Activated T-cell treated with anti-CD3 and anti-CD28 coated beads for 48 hours (primary cell): ENCODE measurements at places on chromosomes 5 and 9.

DNA sequence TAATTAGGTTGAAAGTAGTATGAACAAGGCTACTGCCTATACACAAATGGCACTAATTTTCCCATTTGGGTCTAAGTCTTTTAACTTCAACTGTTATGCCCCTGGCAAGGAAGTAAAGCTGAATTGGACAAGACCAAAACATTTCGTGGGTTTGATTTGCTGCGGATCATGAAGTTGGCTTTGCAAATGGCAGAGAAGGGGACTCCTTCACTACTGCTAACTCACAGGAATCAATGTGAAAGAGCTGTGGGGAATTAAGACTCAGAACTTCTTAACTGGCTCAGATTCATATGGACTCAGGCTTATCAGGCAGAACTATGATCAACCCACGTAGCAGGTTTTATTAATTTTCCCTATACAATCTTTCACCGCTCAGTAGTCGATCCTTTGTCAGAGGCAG, 73.8 kb upstream of the IFNE start:
- no peak for DNase-seq

- no peak for DNase-seq
Measured at GRCh38 chr5:65024681-65025080, 256.0 kb downstream of the CWC27 start.

DNA sequence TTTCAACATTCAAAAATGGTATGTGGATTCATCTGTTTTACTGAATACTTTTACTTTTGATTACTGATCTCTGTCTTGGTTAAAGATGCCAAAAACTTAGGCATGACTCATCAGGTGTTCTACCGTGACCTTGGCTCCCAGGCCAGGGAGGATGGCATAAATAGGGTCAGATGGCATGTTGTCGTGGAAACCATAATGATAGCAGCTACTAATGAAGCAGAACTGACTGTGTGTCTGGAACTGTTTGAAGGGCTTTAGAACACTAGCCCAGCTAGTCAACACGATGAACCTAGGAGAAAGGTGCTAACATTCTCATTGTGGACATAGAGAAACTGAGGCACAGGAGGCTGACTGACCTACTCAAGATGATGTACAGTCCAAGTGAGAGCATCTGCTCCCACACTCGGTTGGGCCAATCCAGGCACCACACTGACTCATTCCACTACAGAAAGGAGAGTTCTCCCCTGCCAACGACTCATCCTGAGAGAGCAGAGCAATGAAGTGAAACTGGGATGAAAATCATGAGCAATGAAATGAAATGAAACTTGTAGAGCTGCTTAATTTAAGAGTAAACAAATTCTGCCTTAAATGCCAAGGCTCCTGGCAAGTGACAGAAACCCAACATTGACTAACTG, 116.0 kb downstream of the TENT4A start:
- peak; percentile 51 for DNase-seq

DNA sequence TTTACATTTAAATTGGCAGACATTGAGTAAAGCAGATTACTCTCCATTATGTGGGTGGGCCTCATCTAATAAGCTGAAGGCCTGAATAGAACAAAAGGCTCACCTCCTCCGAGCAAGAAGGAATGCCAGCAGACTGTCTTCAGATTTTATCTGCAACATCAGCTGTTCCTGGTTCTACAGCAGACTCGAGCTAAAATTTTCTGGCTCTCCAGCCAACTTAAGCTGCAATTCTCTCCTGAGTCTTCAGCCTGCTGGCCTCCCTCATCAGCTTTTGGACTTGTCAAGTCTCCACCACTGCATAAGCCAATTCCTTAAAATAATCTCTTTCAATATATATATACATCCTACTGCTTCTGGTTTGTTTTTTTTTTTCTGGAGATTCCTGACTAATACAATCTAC, 12.5 kb downstream of the TRPM3 start:
- DNase-seq, result no peak

GRCh38 chr9:35816708-35817107, 1.9 kb upstream of the HINT2 start:
- DNase-seq, result no peak

- DNase-seq, result no peak
Measured at GRCh38 chr9:115691693-115692092, 461.9 kb upstream of the PAPPA start.

GRCh38 chr9:132063281-132063680, 16.4 kb downstream of the MED27 start:
- no peak for DNase-seq

GRCh38 chr5:177958696-177959095, 37.3 kb downstream of the PROP1 start:
- no peak for DNase-seq

DNA sequence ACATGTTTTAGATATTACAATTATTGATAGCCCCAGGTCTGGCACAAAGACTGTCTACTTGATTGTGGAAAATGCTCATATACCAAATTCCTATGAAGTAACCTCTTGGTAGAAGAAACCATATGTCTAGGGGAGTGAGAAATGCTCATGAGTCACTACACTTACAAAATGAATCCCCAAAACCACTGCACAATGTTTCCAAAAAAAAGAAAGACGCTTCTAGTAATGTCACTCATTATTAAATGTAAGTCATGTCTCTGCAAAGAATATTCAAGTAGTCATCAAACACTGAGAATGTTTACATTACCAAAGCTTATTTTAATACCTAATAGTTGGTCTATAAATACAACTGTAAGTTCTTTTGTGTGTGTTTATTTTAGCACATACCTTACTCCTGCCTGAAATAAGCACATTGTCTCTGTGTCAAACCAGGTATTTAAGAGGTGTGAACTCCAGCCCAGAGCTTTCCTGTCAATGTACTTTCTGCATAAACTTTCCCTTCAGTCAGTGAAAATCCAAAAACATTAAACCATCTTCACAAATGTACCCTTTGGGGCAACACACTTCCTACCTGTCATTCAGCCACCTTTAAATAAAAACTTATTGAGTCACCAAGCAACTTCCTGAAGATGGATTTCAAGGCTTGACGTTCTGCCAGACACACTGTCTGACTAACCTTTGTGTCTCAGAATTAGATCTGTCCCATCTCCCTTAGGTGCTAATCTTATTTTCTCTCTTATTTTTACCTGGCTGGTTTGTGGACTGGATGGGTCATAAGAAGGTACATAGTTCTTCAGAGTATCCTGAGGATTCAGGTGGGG, 194.0 kb downstream of the NFIB start:
- DNase-seq, result no peak

- no peak for DNase-seq
Measured at GRCh38 chr5:14407051-14407450, 174.5 kb upstream of the OTULINL start.

DNA sequence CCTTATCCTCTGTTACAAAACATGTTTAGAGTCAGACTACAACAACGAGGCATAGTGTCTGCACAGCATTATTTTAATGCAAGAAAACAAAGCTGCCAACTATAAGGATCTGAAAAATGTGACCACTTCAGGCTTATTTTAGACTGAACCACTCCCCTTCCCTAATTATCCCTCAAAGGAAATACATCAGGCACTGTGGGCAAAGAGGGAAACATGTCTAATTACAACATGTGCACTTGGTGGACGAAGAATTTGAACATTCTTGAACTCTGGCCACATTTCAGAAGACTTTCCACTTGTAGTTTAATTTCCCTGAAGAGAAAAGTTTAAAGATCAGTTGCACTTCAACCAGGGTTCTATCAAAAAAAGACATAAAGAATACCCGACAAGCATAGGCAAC, 3.8 kb downstream of the MTMR12 start:
- DNase-seq, result no peak

GRCh38 chr9:131334629-131335367, 45.3 kb downstream of the PLPP7 start:
- DNase-seq, result no peak

DNA sequence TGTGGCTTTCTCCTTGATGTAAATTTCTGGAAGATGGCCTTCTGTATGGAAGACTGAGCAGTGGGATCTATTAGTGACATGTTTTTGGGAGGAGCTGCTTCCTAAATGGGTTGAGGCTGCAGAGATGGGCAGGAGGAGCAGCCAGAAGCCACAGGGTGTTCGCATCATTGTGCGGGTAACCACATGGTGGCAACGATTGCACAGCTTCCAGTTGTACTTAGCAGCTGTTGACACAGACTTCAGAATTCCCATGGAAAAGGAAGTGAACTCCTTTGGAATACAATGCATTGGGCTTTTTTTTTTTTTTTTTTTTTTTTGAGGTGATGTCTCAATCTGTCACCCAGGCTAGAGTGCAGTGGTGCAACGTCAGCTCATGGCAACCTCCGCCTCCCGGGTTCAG, 297.3 kb downstream of the NR3C1 start:
- DNase-seq, result no peak

DNA sequence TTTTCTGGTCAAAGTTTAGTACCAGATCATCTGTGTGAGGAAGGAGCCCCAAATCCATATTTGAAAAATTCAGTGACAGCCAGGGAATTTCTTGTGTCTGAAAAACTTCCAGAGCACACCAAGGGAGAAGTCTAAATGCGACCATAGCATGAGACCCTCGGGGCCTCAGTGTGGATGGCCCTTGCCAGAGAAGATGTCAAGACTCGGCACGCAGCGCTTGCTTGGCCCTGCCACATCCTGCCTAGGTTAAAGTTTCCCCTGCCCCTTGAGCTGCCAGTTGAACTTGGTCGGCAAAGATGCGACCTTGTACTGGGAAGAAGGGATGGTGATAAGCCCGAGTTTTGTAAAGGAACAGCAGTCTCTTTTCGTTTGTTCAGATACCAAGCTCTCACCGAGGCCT, 65.8 kb downstream of the IL31RA start:
- DNase-seq, result no peak

DNA sequence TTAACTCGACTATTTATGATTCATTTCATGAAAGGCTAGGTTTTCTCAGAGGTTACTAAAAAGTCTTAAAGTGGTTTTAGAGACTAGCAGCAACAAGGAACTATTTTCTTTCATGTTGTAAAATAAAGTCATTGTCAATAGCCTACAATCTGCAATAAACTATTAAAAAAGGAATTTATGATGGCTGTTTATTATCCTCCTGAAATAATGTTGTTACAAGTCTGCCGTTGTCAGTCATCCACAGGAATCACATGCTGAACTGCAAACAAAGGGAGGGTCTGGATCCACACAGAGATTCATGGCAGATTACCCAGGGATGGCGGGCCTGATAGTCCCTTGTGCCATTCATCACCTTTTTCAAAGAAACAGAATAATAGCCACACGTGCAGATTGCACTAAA, 49.2 kb downstream of the TMEM174 start:
- DNase-seq, result no peak

GRCh38 chr5:92917044-92917443, 664.0 kb downstream of the NR2F1-AS1 start:
- DNase-seq, result no peak

GRCh38 chr9:10443868-10444204, 169.0 kb downstream of the PTPRD start:
- no peak for DNase-seq
